ENCODE measurements at places on chromosomes 11 and 22.

GRCh38 chr11:64359712-64360445 is 917 bp downstream of the RPS6KA4 start:
- DNase-seq: peak; percentile 47

GRCh38 chr11:1745701-1746320 is 4.6 kb downstream of the IFITM10 start:
- DNase-seq: no peak

DNA sequence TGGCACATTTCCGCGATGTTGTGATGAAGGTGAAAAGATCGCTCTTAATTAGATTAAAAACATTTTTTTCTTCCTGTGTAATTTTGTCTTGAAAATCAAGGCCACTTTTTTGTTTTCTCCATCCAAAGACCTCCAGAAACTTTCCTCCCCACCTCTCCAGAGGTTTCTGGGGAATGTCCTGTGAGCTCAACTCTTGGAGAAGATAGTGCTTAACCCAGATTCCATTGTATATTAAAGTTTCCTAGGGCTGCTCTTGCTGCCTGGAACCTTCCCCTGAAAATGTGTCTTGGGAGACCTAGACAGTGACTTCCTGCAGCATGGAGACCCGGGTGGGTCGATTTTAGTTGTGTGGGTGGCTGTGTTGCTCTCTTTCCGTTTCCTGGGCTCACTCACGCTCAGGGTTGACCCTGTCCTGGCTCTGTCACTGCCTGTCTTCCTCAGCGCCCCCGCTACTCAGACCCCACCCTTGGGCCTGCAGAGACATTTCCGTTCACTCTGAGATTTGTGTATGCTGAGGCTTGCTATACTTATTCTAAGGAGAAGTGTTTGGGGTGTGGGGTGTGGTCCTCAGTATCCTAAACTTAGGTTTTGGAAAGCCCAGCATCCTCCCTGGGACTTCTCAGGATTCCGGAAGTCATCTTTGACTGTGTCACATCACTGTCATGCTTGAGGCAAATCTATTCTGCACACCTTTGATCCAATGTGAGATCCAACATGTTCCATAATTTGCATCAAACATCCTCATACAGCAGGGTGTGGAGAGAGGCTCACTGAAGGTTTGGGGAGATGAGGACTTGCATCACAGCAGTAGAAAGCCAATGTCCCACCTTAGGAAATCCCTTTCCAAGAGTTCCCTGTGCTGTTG is 47.2 kb downstream of the KCNQ1OT1 start:
- no peak for DNase-seq

DNA sequence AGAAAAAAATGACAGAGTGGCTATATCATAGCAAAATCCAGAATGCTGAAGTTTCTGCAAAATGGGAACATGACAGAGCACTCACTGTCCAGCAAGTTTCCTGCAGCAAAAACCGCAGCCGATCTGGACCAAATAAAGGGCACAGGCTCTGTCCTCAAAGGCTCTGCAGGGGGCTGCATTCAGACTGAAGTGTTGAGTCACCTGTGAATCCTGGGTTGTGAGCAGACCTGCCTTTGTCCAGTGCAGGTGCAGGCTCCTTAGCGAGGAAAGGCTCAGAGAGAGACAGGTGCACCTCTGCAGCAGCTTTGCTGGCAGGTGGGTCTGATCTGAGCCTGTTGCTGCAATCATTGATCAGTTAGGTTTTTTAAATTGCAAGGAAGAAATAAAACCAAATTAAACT is 29.3 kb upstream of the NFAM1 start:
- DNase-seq: no peak

- DNase-seq: no peak
Measured at GRCh38 chr11:57444362-57445121, 15.8 kb upstream of the RTN4RL2 start.

- no peak for DNase-seq
Measured at GRCh38 chr11:127627629-127628457, 627.3 kb upstream of the KIRREL3 start.

DNA sequence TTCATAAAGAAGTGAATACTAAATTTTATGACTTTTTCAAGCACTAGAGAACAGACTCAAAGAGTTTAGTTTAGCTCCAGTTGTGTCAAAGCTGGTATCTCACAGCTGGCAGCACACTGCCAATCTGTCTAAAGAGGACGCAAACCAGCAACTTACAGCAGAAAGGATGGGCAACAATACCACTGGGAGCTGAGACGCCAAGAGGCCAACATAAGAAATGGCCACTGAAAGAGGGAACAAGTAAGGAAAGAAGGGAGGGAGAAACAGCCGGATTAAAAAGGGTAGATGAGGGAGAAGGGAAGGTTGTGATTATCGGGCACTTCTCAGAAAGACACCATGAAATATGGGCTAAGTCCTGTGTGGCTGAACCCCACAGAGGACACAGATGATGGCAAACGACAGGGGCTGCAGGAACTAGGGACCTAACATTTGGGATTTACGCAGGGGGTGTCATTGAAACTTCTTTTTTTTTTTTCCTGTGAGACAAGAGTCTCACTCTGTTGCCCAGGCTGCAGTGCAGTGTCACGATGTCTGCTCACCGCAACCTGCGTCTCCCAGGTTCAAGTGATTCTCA is 41.7 kb downstream of the SERPIND1 start:
- no peak for DNase-seq

DNA sequence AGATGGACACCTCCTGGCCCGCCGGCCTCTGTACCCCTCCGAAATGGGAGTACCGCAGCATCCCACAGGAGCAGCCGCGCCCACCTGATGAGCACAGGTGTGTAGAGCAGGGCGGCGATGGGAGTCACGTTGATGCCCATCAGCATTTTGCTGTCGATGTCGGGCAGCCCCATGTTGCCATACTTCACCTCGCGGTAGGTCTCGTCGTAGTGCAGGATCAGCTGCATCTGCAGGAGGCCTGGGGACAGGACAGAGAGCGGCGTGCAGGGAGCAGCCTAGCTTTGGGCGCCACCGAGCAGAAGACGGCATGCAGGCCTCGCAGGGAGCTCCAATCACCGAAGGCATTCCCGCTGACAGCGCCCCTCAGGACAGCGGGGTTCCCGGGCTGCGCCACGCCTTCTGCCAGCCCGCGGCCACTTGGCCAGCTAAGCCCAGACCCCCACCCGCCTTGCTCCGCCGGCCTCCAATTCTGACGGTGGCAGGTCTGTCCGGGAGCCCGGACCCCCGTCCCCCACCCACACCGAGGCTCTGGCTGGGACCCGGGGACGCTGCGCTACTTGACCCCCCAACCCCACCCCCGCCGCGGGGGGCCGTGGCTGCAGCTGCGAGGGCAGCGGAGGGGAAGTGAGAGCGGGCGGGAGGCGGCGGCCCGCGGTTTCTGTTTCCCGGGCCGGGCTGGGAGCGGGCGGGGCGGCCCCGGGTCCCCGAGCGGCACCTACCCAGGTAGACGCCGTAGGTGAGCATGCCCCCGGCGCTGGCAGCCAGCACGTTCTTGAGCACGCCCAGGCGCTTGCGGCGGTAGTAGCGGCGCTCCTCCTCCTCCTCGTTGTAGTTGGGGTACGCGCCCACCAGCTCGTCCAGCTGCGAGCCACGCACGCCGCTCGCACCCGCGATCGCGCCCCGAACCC is 705 bp downstream of the UNC93B1 start:
- no peak for DNase-seq

- no peak for DNase-seq
Measured at GRCh38 chr11:82671451-82671850, 62.2 kb downstream of the FAM181B start.

DNA sequence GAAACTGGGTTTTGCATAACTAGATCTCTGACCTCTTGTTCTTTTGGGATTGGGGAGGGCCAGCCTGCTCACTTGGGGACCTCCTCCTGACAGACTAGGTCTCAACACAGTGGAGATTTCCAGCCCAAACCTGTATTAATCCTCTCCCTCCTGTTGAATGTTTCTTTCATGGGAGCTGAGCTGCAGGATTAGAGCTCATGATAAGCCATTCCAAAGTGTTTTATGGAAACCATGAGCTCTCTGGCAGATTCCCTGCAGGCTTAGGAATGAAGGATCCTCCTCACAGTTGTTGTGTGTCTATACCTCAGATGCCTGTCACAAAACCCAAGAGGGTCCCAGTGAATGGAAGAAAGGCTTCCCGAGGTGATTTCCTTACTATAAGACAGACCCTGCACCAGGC is 248.4 kb upstream of the B3GAT1 start:
- no peak for DNase-seq

- DNase-seq: no peak
Measured at GRCh38 chr11:128965485-128965884, 22.8 kb upstream of the TP53AIP1 start.

- no peak for DNase-seq
Measured at GRCh38 chr11:2041963-2042362, 44.3 kb upstream of the H19 start.

DNA sequence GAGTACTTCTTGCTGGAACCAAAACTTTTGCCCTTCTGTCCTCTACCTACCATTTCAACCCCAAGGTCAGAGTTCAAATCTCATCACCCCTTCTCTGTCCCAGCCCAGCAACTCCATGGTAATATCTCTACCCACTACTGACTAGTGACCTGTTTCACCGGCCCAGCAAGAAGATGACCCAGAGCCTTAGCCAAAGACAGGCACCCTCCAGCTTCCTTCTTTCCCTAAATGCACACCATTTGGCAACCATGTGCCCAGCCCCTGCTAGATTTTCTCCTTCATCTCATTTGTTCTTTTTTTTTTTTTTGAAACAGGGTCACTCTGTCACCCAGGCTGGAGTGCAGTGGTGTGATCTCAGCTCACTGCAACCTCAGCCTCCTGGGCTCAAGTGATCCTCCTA is 14.9 kb downstream of the ARAP1 start:
- no peak for DNase-seq

DNA sequence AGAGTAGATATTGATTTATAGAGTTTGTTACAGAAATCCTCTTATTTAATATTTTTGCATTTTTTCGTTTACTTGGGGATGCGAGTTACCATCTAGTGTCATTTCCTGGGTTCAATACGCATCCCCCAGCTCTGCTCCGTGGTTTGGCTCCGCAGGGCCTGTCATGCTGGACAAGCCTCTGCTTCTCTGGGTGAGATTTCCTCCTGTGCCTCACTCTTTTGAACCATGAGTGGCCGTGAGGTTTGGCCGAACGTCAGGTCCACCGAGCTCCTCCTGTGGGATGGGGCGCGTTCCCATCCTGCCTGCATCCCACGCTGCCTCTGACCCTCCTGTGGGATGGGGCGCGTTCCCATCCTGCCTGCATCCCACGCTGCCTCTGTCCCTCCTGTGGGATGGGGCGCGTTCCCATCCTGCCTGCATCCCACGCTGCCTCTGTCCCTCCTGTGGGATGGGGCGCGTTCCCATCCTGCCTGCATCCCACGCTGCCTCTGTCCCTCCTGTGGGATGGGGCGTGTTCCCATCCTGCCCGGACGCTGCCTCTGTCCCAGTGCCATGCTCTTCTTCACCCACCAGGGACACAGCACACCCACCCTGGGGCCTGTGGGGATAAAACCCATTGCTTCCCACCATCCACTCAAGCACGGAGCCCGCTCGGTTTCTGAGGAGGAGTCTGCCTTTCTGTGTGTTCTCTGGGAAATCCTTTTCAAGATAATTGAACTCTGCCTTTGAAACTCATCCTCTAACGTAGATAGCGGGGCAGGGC is 506.8 kb downstream of the BRD1 start:
- no peak for DNase-seq

Measured in amniotic epithelial cell (primary cell).